Stimulated activated CD4-positive, alpha-beta T cell treated with anti-CD3 and anti-CD28 coated beads, TNF-alpha, amount 100 ng/mL, for 24 hours (primary cell): ENCODE measurements at places on chromosomes 4 and X.
A peak's percentile ranks its signal among the peaks of the same experiment; 100 is the strongest.

DNA sequence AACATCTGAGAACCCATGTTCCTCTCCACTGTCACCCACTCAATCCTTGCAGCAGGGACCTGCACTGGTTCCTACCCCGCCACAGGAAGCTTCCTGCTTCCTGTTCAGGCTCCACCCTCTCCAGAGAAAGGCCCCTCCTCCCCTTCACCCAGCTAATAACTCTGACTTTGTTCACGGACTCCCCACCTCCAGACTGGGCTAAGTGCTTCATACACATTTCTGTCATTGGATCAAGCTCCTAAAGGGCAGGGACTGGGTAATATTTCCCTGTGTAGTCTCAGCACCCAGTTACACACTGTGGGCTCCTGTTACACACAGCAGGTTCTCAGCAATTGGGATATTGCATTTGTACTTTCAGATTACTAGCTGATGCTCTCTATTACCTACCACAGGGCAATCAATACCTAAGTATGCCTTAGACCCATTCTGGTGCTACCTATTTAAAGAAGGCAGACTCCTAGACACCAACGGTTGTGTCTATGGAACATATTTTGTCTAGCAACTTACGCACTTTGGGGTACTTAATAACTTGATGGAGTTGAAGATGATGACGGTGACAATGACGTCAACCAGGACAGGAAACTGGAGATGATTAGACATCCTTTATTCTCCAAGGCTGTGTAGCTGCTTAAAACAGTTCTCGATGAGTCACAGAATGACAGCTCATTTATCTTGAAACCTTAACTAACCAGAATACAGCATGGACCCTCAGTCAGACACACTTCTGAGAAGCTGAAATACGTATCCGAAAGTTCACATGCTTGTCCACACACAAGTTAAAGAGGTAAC, 58.1 kb downstream of the MAML3 start:
- DNase-seq = peak; percentile 63

DNA sequence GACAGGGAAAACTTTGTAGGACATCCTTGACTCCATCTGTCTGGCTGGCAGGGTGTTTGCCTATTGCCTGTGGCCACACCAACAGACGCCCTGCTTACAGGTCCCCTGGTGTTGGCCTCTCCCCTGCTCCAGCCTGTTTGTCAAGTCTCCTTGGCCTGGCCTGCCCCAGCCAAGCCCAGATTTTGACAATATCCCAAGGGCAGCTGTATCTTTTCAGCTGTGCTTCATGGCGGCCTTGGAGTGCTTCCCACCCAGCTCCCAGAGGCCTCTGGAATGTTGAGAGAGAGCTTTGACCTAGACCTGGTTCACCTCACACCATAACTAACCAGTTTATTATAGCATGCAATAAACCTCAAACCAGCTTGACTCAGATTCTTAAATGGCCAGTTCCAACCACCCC, 204.0 kb upstream of the NHS start:
- DNase-seq = no peak

DNA sequence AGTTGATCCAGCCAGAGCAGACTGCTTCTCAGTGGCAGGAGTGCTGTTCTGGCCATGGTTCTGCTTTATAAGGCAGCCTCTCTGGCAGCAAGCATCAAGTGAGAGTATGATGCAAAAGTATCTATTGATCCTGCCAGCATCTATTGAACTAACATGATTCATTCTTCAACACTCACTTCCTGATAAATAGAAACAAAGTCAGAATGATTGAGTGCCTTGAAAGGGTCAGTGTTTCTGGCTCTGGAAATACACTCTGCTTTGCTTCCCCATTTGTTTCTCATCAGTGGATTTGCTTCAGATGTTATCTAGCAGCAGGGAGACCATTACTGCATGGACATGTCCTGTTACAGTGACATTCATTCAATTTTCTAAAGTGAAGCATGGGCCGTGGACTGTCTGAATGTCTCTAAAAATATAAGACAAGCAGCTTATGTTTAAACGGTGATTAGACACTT, 66.2 kb upstream of the FRAS1 start:
- DNase-seq = no peak

DNA sequence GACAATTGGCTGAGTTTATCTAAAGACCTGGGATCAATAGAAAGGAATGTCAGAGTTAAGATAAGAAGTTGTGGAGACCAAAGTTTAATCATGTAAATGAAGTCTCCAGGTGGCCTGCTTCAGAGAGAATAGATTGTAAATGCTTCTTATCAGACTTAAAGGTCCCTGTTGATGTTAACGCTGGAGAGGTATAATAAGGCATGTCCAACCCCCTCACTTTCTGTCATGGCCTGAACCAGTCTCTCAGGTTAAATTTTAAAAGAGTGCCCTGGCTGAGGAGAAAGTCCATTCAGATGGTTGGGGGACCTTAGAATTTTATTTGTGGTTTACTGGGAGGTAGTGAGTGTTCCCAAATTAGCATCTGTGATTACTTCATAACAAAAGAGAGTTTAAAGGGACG, 86.7 kb downstream of the AKAP4 start:
- DNase-seq = no peak

DNA sequence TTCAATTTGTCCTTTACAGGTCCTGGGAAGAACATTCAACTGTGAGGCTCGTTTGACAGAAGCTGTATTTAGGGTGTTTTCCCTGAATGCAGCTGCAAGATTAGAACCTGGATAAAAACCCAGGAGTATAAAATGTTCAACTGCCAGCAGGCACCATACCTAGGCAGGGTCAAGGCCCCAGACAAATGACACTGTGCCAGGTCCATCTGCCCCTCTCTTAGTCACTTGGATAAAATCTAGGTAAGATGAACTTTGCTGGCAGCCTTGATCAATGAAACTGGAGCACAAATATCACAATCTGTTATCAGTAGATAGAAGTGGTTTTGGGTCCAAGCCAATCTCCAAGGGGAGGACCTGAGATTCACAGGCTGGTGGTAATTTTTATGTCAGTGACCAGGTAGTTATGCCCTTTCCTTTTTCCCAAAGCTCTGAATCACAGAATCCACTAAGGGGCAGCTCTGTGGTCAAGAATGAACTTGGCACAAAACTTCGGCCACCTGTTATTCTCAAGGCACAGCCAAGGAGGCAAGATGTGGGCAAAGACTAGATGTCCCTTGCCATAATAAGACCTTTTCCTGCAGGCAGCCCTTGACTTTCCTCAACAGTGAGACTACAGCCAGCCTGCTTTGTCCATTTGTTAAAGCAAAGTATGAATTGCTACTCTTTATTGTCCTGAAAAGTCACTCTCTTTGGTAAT, 501.0 kb downstream of the PPARGC1A start:
- DNase-seq = no peak

DNA sequence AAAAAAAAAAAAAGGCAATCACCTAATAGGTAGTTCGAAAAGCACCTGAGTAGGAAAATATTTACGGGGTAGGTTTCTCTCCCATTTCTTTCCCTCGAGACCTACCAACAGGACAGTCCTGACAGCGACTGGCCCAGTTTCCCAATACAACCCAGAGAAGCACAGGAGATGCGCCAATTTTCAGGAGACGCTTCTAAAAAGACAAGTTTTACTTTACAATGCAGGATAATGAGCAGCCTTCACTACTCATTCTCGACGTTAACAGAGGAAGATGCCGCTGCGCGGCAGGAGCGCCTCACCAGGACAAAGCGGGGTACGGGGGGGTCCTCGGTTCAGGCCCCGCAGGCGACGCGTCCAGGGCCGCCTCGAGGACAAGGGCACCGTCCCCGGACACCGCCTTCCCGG, 708 bp downstream of the BCLAF3 start:
- DNase-seq = no peak

GRCh38 chr4:21947791-21948346, 703 bp downstream of the KCNIP4 start:
- no peak for DNase-seq

GRCh38 chrX:129846716-129847115, 3.0 kb upstream of the ZDHHC9 start:
- DNase-seq = no peak

GRCh38 chr4:114279711-114280110, 300.3 kb upstream of the ARSJ start:
- no peak for DNase-seq

DNA sequence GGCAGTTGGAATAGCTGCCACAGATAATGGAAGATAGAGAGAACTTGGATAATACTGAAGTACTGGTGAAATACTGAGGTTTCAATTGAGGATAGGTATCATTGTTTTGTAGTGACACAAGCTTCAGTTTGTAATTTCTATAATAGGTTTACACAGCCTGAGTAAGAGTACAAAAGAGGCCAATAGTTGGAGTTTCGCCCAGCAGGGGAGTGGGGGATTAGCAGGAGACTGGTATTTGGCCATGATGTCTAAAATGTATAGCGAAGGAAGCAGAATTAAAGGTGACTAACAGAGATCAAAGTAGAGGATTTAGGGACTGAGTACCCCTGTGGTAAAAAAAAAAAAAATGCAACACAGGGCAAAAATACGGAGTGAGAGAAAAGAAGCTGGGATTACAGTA, 129.5 kb downstream of the KCTD8 start:
- no peak for DNase-seq

- DNase-seq = no peak
These were observed 21.1 kb downstream of the PNMA6E start for GRCh38 chrX:153379971-153380581.

DNA sequence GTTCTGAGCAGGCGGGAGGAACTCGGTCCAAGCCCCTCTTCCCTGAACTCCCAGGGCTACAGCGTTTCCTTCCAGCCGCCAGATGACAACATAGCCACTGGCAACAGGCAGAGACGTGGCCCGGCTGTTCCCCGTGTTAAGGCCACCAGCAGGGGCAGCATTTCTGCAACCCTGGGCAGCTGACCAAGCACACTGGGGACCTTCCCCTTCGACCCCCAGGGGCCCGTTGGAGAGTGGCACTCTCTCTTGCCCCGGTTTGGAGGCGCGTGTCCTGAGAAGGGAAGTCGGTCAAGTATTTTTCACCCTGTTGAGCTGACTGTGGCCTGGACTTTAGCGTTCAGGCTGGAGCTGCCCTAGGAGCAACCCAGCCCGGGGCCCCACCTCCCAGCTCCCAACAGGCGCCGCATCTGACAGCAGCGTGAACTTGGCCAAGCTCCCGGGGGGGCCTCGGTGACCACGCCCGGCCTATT, 37.6 kb downstream of the ZBTB49 start:
- no peak for DNase-seq

DNA sequence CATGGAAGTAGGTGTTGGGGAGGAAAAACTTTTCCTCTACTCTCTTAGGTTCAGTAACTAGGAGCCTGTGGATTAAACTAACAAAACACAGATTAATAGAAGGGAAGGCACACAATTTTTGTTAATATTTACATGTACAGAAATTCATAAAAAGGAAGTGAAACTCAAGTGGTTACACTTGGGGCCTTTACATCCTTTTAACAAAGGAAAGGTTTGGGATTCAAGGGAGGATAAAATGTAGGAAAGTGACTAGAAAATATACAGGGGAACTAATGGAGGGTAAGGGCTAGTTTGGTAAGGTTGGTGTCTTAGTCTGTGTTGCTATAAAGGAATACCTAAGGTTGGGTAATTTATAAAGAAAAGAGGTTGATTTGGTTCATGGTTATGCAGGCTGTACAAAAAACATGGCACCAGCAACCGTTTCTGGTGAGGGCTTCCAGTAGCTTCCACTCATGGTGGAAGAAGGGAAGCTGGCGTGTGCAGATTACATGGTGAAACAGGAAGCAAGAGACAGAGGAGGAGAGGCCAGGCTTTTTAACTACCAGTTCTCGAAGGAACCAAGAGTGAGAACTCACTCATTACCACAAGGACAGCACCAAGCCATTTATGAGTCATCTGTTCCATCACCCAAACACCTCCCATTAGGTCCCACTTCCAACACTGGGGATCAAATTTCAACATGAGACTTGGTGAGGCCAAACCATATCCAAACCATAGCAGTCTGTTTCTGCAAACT, 124.4 kb downstream of the CHRDL1 start:
- DNase-seq = no peak

- no peak for DNase-seq
These were observed 42.8 kb upstream of the PRDM8 start for GRCh38 chr4:80154545-80154933.

DNA sequence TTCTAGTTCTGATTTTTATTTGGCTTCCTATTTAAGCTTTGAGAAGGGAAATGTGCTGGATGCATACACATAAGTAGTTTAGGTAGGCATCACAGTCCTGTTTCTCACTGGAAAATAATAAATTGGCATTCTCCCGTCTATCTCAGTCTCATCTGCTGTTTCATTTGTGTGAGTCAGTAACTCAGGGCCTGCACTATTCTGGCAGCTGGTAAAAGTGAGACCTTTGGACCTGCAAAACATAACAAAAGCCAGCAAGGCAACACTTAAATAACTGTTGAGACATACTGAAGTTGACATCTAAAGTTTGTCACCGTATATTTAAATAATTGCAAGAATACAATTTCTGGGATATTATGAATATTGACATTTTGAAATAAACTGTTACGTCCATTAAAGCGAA, 8.6 kb upstream of the UBQLN2 start:
- DNase-seq = no peak

- DNase-seq = no peak
These were observed 74.6 kb upstream of the NALF2 start for GRCh38 chrX:69429339-69430015.

- no peak for DNase-seq
These were observed 5.1 kb upstream of the MYOZ2 start for GRCh38 chr4:119130365-119131065.

GRCh38 chr4:177232473-177232872, 77.2 kb upstream of the NEIL3 start:
- DNase-seq = no peak

GRCh38 chr4:138090150-138090917, 151.8 kb downstream of the SLC7A11 start:
- no peak for DNase-seq

- DNase-seq = no peak
These were observed 98.3 kb downstream of the SHROOM3 start for GRCh38 chr4:76533314-76533713.

- no peak for DNase-seq
These were observed 42.5 kb downstream of the ZBTB49 start for GRCh38 chr4:4332529-4332928.

- DNase-seq = no peak
These were observed 34.4 kb downstream of the PARM1 start for GRCh38 chr4:74967324-74967723.

DNA sequence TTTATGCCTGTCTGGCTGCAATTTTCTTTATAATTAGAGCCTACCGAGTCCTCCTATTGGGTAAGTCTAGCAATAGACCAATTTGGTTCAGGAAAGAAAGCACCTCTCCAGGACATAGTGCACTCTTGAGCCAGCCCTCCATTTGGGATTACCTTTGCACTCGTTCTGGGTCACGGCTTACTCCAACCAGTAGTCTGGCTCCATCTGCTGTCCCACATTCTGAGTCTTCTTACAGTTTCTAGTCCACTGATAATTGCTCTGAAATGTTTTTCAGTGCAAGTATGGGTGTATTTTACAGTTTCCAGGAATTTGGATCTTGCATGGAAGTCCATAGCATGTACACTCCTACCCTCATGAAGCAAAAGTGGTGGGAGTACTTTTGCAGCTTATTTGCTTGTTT, 34.8 kb upstream of the USP51 start:
- no peak for DNase-seq

DNA sequence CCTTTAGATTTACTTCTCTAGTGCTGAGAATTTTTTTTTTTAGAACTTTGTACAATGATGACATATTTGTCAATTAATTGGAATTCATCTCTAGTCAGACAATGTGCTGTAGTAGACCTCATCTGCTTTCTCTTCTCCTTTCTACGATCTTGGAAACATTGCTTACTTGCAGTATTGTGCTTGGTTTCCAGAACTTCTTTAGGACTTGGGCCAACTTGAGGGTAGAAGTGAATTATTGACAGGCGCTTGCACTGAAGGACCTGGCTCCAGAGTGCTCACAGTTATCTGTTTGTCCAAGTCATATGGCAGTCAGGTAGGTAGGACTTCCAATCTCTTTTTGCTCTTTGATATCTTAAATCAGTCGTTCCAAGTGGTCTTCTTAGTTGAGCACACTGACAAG, 39.6 kb downstream of the FNIP2 start:
- no peak for DNase-seq
